ENCODE measurements at places on chromosomes 2 and 18.

DNA sequence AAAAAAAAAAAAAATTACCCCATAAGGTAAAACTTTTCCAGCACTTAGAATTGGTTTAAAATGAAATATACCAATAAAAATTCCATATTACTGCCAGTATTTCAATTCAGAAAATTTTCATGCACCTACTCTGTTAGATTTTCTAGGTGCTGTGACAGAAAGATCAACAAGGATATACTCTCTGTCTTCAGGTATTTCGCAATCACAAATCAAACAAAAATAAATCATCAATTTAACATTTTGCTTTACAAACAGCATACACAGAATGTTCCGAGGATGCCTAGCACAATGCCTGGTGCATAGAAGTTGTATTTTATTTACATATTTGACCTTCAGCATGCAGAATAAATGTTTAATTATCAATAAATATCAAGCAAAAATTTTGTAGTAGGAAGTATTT, 66.5 kb downstream of the RBBP8 start:
- no peak for DNase-seq

GRCh38 chr18:49931179-49931578, 117.8 kb upstream of the ACAA2 start:
- DNase-seq = no peak

- no peak for DNase-seq
These were observed 639.9 kb downstream of the LRP1B start for GRCh38 chr2:141490886-141491285.

GRCh38 chr2:225630824-225631533, 231.5 kb downstream of the NYAP2 start:
- no peak for DNase-seq

GRCh38 chr2:241500016-241500415, 8.4 kb downstream of the STK25 start:
- DNase-seq = no peak

- DNase-seq = no peak
These were observed 49.4 kb upstream of the TGFA start for GRCh38 chr2:70603066-70603465.

GRCh38 chr18:63472380-63472779, 4.4 kb upstream of the SERPINB5 start:
- no peak for DNase-seq

DNA sequence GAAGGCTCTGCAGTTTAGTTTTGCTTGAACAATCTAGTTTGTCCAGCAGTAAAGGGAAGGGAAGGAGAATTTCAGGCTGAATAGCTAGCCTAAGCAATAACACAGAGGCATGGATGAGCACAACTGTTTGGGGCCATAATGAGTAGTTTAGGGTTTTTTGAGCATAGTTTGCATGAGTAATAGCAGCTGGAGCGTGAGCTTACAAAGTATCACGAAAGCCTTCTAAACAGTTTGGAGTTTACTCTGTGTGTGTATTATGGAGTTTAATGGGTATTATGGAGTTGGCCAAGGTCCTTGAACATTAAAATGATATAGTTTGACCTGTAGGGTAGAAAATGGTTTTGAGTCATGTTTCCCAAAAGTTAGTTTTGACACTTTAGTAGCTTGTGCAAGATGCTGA, 782.3 kb downstream of the ERBB4 start:
- DNase-seq = no peak

GRCh38 chr2:23375448-23375847, 9.5 kb upstream of the KLHL29 start:
- peak; percentile 41 for DNase-seq

GRCh38 chr2:133062931-133063665, 393.1 kb upstream of the LYPD1 start:
- DNase-seq = no peak

DNA sequence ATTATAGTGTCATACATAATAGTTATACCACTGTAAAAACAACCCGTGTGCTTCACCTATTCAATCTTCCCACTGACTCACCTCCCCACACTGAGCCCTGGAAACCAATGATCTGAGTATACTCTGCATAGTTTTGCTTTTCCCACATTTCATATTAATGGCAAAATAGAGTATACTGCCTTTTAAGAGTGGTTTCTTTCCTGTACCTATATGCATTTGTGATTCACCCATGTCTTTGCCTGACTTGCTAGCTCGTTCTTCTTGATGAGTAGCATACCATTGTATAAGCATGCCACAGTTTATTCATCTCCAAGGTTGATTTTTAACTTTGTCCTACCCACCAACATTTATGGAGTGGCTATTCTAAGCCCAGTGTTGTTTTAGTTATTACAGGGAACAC, 686.4 kb downstream of the PLCL1 start:
- DNase-seq = no peak

DNA sequence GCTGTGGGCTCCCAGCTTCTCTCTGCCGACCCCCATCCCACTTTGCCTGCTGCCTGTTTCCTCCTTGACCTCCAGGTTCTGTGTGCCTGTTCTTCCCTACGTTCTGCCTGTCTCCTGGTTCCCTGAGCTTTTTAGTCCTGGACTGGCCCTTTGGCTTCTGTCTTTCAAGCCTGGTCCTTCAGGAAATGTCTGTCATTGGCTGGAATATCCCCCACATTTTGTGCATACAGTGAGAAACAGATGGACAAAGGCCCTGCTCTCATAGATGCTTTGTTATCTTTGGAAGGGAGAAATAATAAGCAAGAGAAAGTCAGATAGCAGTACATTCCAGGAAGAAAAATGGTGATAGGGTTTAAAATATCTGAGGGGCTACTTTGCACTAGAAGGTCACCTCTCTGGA, 5.7 kb downstream of the MGAT5 start:
- DNase-seq = no peak

DNA sequence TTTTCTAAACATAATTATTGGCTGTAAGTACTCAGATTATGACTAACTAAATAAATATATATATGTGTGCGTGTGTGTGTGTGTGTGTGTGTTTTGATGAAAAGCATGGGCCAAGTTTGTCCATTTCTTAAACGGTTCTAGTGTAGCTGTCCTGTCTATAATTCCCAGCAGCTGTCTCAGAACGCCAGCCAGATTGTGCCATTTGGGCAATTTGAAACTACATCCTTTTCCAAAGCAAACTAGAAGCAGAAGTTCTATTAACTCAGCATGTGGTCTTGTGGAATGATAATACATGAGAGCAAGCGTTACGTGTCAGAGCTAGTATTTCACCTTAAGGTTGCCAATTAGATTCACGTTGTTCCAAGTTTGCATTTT, 1.7 kb downstream of the ARHGAP28 start:
- peak; percentile 52 for DNase-seq

DNA sequence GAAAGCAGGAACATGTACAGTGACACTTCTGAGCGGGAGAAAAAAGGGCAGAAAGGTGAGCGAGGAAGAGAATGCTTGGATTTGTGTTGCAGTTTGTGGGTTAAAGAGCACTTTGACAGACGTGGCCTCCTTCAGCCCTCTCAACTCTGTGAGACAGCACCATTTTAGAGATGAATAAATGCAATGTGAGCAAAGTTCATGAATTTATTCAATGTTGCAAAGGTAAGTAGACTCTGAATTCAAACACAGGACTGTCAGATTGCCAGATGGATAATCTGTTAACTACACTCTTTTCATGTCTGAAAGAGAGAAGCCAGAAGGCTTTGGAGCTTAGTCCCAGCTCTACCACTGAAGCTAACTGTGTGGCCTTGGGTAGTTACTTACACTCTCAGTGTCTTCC, 47.7 kb downstream of the BOD1L2 start:
- DNase-seq = no peak

GRCh38 chr2:128472789-128473174, 154.1 kb upstream of the HS6ST1 start:
- no peak for DNase-seq

GRCh38 chr2:227082286-227082685, 81.7 kb downstream of the COL4A4 start:
- DNase-seq = no peak

- DNase-seq = no peak
These were observed 33.8 kb downstream of the ZNF519 start for GRCh38 chr18:14098428-14098827.

- no peak for DNase-seq
These were observed 450.1 kb upstream of the PKDCC start for GRCh38 chr2:41597680-41598079.

DNA sequence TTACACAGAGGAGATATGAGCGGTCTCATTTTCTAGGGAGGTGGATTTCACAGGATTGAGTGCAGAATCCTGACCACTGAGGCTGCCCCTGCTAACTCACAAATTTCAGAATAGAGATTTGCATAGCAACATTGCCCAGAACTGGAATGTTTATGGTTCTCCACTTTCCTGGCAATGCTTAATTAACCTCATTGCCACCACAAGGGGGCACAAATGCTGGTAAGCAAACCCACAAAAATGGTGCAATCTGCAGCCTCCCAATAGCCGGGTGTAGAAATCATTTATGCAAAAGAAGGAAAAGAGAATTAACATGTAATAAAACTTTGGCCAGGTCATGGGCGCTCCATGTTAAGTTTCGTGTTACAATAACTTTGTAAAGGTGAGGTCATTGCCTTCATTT, 112.4 kb downstream of the CYRIA start:
- peak; percentile 20 for DNase-seq

DNA sequence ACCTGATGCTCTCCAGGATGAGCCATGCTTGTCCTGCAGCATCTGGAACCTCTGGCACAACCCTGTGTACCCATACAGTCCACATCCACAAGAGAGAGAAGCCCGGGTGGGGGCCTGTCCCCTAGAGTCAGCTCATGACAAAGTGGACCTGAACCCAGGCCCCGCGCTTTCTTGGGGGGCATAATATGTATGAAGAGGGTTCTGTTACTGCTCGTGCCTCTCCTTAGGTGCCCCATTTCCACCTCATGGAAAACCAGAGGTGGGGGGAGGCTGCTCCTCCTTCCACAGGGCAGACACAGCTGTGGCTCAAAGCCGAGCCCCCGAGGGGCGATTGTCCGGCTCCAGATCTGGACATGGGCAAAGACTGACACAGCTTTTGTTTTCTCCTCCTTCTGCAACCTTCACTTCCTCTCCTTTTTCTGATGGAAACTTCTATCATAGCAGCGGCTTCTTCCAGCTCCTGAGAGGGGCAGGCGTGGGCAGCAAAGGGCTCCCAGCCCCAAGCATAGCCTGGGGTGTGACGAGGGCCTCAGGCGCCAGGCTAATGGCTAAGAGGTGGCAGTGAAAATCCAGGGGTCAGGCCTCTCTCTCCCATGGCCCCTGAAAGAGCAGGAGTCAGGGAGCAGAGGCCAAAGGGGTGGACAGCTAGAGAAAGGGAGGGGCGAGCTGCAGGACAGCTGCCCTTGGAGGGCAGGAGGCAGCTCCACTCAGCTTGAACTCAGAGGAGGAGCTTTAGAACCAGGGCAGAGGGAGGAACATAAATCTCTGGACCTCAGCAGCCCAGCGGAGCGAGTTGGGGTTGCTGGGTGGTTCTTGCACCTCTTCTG, 155.5 kb downstream of the ZFP36L2 start:
- DNase-seq = no peak

GRCh38 chr2:172106108-172106961, 3.6 kb upstream of the DLX2 start:
- no peak for DNase-seq

- no peak for DNase-seq
These were observed 85.9 kb downstream of the HRH4 start for GRCh38 chr18:24546307-24546706.

GRCh38 chr2:113698892-113699447, 57.5 kb downstream of the SLC35F5 start:
- DNase-seq = no peak

GRCh38 chr2:237724811-237725478, 73.6 kb upstream of the RBM44 start:
- peak; percentile 19 for DNase-seq

DNA sequence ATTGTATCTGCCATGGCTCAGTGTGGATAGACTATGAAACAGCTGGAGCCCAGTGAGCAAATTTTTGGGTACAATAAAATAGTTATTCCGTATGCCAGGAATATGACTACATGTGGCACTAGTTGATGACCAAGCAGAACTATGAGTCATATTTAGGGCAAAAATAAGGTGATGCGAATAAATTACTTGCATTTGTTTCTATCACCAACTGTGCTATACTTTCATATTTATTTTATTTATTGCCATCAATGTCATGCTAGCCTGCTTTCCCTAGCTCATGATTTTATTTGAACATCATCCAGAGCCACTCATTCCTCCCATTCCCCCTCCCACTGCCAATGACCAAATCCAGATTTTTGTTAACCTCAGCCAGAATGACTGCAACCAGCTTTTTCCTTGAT, 13.3 kb upstream of the FAP start:
- DNase-seq = no peak

DNA sequence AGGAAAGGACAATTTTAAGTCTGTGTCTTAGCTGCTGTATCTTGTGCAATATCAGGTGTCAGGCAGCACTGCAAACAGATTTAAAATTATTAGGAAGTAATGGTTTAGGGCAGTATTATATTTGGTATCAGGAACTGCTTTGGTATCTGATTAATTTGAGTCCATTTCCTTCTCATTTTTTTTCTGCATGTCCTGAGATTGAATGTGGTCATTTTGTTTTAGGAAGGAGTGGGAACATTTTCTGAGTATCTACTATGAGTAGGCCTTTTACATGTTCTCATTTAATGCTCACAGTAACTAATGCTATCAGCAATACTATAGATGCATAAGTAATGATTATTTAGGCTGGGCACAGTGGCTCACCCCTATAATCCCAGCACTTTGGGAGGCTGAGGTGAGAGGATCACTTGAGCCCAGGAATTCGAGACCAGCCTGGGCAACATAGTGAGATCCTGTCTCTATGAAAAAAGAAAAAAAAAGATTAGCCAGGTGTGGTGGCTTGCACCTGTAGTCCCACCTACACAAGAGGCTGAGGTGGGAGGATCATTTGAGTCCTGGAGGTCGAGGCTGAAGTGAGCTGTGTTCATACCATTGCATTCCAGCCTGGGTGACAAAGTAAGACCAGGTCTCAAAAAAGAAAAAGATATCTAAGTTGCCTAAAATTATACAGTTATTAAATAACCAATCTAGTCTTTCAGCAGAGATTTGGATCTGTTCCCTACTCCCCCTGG, 4.7 kb downstream of the FMNL2 start:
- no peak for DNase-seq

DNA sequence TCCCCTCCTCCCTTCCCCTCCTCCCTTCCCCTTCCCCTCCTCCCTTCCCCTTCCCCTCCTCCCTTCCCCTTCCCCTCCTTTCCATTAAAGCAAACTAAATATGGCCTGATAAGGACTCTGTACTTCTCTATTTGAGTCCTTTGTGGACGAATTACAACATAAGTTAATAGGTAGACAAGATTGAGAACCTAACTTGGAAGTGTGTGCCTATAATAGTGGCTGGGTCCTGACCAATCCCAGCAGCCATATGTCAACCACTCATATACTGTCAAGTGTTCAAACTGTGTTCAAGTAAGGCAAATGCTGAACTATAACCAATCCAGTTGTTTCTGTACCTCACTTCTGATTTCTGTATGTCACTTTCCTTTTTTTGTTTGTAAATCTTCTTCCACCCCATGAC, 97.1 kb upstream of the RBMS1 start:
- DNase-seq = no peak
